ENCODE measurements at places on chromosomes 5 and 9. TPM values are rescaled to one million over a fixed set of nuclear protein-coding genes. Genes with fewer than 3 reads are reported as not detected.

The PCDHA7 gene
- 0.47 TPM for total RNA-seq

The ALDH1A1 gene
- 10.1 TPM for total RNA-seq

The ANKRD18A gene
- not detected for total RNA-seq

The GFI1B gene
- total RNA-seq: not detected

The DMRT2 gene
- total RNA-seq: not detected

The CREB3 gene
- total RNA-seq: 50.1 TPM

The PCDHB9 gene
- total RNA-seq: 0.16 TPM

The ZFP37 gene
- total RNA-seq: 3.7 TPM

The ATOX1 gene
- total RNA-seq: 85.0 TPM

The NRG2 gene
- 0.32 TPM for total RNA-seq

The IL4 gene
- not detected for total RNA-seq

The STARD4 gene
- total RNA-seq: 36.3 TPM

The S100Z gene
- total RNA-seq: not detected

The NADK2 gene
- 32.4 TPM for total RNA-seq

The RAD50 gene
- total RNA-seq: 33.7 TPM

Data from bronchial smooth muscle cell (primary cell).